ENCODE measurements at places on chromosomes 2 and 18. TPM values are rescaled to one million over a fixed set of nuclear protein-coding genes. Genes with fewer than 3 reads are reported as not detected.

The SLC30A3 gene
- polyA plus RNA-seq, result 0.15 TPM

- no peak for DNase-seq
These were observed 41.5 kb downstream of the SUCLG1 start for GRCh38 chr2:84417453-84418145.

GRCh38 chr2:219284501-219285372 is 5.6 kb downstream of the DNAJB2 start:
- no peak for DNase-seq

The SRD5A2 gene
- not detected for polyA plus RNA-seq

DNA sequence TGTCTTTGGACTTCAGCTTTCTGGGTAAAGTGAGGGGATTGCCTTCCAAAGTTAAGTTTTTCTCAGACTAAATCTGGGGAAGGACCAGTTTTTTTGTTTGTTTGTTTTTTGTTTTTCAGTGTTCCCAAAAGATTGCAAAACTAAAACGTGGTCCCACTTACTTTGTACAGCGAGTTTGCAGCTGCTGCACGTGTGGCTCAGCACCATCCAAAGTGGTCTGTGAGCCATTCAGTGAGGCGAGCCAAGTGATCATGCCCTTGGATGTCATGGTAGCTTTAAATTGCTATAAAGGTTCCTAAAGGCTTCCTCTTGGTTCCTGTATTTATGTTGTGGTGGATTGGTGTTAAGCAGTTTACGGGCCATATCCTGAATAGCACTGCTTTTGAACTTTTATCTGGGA is 23.0 kb downstream of the TET3 start:
- DNase-seq, result no peak

The LIMS4 gene
- 2.7 TPM for polyA plus RNA-seq

DNA sequence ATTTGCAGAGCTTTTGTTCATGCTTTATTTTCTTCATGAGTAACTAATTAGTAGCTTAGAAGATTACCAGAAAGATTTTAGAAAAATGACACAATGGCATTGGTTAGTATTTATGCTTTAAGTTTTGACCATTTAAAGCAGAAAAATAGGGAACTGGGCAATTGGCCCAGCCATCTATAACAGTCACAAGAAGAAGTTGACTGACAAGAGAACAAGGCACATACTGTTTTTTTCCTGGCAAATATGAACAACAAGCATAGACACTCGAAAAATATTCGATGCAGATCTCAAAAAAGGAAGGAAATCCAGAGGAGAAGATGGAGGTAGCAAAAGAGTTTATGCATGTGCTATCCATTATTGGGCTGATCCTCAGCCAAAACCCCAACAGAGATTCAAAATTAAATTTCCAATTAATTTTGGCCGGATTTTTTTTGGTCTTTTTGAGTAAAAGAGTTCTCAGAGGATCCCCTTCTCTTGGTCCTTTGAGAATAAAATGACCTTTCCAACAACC is 200.8 kb upstream of the SLC35G4 start:
- DNase-seq, result no peak

The OTOS gene
- not detected for polyA plus RNA-seq

DNA sequence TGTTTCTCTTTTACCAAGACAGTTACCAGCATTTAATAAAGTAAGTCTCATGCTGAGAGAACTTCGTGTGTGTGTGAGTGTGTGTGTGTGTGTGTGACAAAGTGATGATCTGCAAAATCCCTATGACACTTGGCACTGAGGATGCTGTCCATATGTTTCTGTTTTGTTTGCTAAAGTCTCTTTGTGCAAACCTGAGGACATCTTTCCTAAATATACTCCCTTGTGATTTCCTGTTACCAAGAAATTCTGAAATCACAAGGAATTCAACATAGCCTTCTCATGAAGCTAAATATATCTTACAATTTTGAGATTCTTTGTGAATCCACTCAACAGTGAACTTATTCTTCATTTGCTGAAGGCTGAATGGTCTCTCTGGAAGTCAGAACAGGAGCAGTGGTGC is 1359.7 kb upstream of the NRXN1 start:
- no peak for DNase-seq
